ENCODE measurements at places on chromosomes 13 and 19.

DNA sequence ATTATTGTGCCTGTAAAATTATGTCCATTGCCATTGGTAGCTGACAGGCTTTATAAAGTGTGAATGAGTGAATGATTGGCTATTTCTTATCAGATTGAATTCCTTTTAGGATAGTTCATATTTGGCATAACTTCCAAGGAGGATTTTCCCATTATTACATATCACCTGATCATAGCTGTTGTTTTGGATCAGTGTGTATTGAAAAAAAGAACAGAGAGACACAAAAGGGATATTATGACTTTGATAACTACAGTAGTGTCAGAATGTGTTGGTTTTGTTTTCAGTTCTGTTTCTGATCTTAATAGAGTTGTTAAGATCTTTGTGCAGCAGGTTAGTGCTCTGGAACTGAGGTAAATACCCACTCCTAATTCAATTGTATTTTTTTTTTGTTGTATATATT, 103.8 kb downstream of the LRCH1 start:
- no peak for DNase-seq

DNA sequence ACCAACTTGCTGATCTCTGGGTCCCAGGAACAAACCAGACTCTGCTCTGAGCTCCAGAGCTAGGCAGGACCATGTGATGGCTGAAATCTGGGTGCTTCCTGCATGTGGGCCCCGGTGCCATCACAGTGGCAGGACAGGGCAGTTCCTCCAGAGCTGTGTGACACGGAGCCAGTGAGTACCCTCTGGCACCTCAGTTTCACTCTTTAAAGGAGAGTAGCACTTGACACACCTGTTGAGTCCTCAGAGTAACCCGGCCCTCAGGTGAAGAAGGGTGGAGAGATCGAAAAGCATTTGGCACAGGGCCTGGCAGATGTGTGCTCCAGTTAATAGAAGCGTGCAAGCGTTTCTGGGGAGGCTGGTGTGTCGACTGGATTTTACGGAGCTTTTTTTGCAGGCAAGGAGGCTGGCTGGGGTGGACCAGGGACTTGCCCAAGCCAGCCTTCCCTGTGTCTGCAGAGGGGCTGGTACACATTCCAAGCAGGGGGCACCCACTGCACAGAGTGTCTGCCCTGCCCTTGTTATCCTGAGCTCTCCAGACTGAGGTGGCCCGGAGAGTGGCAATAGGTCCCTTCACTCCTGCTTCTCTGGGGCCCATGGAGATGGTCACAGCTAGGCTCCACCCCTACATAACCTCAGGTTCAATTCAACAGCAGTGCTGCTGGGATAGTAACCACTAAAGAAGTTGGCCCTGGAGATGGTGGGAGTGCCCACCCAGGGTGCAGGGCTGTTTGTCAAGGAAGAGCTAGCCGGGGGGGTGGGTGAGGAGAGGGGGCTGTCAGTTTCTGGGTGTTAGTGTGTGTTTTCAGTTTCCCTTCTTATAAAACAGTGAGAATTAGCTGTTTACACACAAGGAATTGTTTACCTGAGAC, 8.3 kb downstream of the RPS19 start:
- DNase-seq = no peak

GRCh38 chr13:100573121-100573520, 15.5 kb downstream of the GGACT start:
- DNase-seq = peak; percentile 47

DNA sequence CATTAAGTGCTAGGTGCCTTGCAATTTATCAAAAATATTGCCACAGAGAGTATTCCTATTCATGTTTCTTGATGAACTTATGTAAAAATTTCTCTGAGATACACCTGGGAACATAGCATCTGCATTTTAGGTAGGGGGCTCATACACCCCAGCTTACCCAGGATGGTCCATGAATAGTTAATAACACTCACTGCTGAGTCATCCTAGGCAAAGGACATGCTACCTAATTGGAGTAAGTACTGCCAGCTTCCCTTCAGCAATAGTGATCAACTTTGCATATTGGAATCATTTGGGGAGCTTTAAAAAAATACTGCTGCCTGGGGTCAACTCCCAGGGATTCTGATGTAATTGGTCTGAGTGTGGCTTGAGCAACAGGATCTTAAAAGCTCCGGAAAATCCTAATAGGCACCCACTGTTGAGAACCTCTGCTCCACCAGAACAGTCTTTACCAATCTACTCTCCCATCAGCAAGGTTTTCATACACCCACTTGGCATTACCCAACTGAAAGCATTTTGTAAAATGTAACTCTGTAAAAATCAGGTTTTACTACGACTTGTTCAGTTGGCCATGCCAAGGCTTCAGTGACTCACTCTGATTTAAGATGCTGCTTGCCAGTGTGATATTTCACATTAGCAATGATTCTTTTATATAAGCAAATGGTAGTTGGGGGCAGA, 67.2 kb upstream of the FNDC3A start:
- DNase-seq = no peak

GRCh38 chr13:109795011-109795410, 8.6 kb upstream of the IRS2 start:
- DNase-seq = no peak

GRCh38 chr19:4536798-4537197, 1.8 kb upstream of the PLIN5 start:
- no peak for DNase-seq

DNA sequence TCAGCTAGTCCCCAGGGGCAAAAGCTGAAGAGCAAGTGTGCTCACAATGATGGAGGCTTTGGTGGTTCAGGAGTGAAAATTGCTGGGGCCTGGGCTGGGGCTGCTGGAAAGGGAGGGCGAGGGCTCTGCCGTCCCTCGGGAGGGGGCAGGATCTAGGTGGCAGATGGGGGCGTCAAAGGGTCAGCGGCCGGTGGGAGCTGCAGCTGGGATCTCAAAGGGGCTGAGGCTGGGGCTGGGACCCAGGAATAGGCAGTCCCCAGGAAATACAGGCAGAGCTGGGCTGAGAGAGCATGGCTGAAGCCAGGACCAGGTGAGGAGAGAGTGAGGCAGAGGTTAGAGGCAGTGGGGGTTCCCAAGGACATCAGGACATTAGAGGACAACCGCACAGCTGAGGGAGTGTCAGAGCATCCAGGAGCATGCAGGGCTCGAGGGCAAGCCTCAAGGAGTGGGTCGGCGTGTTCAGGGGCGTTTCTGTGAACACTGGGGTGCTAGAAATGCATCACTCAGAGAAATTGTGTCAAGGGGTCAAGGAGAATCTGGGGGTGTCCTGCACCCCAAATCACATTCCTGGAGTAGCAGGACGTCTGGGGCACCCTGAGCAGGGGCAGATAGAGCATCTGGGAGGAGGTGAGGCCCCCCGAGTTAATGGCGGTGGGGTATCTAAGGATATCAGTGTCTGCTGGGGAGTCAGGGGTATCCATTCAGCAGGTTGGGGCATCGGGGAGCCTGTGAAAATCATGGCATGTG, 1.2 kb upstream of the SYNE4 start:
- no peak for DNase-seq

- DNase-seq = no peak
Observed at GRCh38 chr19:29326351-29326750, 113.4 kb upstream of the UQCRFS1 start.

DNA sequence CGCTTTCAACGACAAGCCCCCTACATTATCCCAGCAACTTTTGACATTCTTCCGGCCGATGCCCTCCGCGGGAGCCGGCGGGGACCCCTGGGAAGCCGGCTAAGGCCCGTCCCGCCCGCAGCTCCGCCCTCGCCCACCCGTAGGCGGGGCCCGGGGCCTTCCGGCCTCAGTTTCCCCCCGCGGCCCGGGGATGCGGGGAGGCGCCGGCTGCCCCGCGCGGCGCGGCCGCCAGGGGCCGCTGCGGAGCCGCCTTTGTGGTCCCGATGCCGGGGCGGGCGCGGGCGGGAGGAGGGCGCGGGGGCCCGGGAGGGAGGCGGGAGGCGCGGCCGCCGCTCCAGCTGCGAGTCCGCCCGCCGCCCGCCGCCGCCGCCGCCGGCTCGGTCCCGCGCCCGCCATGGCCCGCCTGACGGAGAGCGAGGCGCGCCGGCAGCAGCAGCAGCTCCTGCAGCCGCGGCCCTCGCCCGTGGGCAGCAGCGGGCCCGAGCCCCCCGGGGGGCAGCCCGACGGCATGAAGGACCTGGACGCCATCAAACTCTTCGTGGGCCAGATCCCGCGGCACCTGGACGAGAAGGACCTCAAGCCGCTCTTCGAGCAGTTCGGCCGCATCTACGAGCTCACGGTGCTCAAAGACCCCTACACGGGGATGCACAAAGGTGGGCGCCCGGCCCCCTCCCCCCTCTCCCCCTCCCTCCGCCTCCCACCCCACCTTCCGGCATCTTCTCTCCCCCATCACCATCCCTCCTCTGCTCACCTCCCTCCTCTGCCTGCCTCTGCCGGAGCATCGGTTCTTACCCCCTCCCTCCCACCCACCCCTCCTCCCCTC, at the start of gene CELF5:
TSS of gene CELF5 (plus strand) at position 316 of the 823 bp plus-strand sequence. CDS start at position 395, 79 bp downstream.
- DNase-seq = peak; percentile 36

GRCh38 chr19:3343619-3344502, 22.5 kb upstream of the NFIC start:
- DNase-seq = no peak

DNA sequence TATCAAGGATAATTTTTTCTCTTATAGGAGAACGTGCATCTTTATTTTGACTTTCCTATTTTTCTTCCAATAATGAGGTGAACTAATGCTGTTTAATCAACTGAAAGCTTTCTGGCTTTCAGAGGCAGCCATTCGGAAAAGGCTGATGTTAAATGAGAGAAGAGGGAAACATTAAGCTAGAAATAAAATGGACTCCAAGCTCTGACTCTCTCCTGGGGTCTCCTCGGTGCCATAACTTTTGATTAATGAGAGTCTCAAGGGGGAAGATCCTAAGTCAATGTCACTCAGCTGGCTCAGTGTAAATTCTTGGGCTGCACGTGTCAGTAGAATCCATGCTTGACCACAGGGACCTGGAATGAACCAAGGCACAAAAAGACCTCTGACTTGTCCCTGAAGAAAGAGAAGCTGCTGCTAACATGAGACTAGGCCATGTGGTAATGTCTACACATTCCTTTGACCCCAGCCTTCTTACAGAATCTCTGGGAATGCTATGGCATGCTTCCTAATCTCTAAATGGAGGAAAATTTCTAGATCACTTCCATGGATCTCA, 152.2 kb upstream of the RFC3 start:
- DNase-seq = no peak

DNA sequence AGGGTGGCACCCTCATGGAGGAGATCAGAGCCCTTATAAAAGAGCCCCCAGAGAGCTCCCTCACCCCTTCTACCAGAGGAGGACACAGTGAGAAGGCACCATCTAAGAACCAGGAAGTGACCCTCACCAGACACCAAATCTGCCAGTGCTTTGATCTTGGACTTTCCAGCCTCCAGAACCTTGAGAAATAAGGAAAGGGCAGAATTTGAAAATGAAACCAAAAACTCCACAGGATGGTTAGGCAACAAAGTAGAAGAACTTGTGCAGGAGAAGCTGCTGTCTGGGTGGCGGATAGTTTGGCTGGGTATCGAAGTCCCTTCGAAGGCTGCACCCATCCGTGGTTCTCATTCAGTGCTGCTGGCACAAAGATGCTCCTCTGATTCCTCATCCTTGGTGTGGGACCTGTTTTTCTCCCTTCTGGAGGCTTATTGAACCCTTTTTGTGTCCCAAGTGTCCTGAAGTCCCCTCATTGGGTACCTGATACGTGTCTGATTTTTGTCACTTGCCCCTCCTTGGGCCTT, 130.8 kb downstream of the KDM4B start:
- DNase-seq = no peak

DNA sequence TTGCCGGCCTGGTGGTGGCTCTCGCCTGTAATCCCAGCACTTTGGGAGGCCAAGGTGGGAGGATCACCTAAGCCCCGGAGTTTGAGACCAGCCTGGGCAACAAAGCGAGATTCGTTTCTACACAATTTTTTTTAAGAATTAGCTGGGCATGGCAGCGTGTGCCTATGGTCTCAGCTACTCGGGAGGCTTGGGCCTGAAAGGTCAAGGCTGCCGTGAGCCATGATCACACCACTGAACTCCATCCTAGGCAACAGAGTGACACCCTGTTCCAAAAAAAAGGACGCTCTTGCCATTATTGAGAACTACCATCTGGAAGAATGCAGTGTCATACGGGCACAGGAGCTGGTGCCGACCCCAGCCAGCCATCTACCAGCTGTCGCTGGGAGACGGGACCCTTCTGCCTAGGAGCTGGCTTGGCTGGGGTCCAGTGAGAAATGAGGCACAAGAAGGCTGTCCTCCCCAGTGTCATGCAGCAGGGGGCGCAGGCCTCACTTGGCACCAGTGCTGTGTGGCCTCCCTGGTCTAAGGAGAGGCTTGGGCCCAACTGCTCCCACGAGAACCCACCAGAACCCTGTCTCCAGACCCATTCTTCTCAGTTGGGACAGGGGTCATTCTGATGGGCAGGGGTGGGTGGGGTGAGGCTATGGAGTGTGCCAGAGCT, 12.2 kb upstream of the RELB start:
- peak; percentile 31 for DNase-seq
